ENCODE measurements at places on chromosomes 3 and 15.

DNA sequence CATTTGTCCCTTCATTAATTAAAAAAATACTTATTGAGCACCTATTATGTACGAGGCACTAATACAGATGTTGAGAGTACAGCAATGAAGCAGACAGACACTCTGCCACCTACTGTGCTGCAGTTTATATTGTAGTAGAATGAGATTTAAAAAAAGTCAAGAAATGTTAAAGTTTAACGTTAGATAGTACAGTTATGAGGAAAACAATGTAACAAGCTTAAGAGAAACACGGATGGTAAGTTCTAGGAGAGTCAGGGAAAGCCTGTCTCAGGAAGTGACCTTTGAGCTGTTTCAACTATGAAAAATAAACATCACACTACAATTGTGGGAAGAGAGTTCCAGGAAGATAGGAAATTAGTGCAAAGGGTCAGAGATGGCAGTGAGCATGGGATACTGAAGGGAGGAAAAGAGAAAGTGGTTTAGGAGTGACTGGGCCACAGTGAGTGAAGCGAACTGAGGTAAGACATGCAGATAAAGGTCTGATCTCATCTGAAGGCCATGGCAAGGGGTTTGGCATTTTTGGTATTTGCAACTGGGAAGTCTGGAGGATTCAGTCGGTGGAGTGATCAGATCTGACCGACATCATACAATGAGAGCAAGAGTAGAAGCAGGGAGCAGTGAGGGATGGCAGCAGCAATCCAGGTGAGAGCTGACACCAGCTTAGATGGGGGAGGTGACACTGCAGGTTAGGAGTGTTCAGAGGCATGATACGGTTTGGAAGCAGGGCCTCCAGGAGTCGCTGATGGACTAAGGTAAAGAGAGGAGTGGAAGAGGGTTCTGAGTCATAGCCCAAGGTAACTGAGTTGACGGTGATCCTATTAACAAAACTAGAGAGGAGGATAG lies 28.5 kb downstream of the PLSCR4 start:
- no peak for DNase-seq

GRCh38 chr15:34753236-34753894 lies 1.4 kb downstream of the GJD2 start:
- no peak for DNase-seq

GRCh38 chr15:66164788-66165187 lies 88.8 kb downstream of the MEGF11 start:
- no peak for DNase-seq

GRCh38 chr15:28002867-28003266 lies 96.2 kb downstream of the OCA2 start:
- DNase-seq: no peak

DNA sequence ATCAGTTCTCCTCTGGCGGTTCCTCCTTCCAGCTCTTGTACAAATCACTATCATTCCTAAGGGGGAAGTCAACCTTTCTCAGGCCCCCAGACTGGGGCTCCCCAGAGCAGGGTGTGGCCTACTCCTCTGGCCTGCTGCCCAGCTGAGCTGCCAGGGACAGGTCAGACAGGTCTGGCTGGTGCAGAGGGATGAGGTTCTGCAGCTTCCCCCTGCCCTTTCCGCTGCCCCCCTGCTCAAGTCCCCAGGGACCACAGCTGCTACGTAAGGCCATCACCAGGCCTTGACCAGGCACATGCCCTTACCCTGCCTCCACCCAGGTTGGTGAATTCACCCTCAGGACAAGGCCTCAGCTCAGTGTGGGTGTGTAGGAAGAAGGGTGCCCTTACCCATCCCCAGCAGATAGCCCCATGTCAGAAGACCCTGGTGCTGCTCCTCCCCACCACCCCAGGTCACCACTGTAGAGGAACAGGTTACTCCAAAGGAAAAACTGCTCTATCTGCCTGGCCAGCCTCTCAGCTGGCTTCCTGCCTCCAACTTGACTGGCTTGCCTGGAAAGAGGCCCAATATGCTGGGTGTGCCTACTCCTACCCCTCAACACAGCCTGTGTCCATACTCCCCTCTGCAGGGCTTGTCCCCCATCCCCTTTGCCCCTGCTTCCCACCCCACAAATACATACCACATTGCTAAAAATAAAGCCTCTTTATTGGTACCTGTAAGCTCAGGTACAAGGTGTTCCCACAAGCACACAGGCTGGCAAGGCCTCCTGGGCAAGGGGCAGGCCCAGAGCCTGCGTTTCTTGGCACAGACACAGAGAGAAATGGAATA lies 12.0 kb downstream of the CSRNP1 start:
- no peak for DNase-seq

- no peak for DNase-seq
These were observed 41.1 kb downstream of the TTBK2 start for GRCh38 chr15:42879443-42879842.

GRCh38 chr3:184380185-184380626 lies 352 bp downstream of the CHRD start:
- DNase-seq: no peak

- no peak for DNase-seq
These were observed 2.6 kb downstream of the TSEN2 start for GRCh38 chr3:12486916-12487315.

DNA sequence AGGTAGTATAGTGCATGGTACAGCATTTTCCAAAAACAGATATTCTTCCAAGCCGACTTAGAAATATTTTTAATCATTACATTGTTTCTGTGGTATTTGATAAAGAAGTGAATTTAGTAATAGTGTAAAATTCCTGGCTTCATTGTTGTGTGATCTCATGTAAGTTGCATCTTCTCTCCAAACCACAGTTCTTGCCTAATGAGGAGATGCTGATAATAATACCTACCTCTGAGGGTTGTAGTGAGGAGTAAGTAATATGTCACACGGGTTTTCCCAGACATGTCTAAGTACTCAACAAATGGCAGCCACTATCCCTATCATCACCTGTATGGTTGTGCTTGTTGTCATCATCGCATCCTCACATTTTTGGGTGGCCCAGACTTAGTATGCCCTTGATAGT lies 167.3 kb downstream of the SLCO3A1 start:
- no peak for DNase-seq

GRCh38 chr3:197088370-197088769 lies 58.8 kb upstream of the MELTF start:
- no peak for DNase-seq

DNA sequence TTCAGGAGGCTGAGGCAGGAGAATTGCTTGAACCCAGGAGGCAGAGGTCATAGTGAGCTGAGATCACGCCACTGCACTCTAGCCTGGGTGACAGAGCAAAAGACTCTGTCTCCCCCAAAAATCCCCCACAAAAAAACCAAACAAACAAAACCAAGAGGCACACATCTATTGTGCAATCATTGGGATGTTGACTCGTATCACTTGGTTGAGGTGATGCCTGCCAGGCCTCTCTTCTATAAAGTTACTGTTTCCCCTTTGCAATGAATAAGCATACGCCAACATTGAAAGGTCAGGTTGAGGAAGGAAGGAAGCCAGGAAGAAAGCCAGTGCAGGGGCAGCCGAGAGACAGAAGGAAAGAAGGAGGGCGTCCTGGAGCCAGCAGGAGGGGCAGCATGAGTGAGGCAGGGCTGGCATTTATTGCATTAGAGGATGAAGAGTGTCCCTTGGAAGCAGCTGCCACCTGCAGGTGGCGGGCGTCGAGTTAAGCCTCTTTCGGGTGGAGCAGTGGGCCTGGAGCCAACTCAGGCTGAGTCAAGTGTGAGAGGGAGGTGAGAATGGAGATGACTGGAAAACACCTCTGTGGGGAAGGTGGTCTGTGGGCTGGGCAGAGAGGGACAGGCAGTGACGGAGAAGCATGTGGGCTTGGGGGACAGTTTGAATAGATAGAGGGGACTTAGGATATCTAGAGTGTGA lies 8.3 kb upstream of the CSPG4 start:
- DNase-seq: no peak

- DNase-seq: no peak
These were observed 39.7 kb upstream of the VEPH1 start for GRCh38 chr3:157542711-157543500.

GRCh38 chr3:124033360-124034015 lies 41.6 kb upstream of the ROPN1 start:
- DNase-seq: no peak

DNA sequence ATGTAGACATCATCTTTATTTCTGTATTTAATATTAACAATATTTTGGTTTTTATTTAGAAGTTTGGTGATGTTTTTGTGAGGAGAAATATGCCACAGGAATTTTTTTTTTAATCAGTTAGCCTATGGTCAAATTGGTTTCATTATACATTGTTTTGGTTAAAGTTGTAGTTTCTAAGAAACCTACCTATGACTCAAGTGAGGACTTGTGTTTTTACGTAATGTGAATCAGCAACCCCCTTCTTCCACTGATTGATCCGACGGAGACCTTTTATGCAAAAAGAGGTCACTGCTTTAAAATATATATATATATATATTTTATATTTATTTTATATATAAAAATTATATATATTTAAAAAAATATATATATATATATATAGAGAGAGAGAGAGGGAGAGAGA lies 698.1 kb downstream of the FHIT start:
- DNase-seq: no peak

- no peak for DNase-seq
These were observed 300.6 kb upstream of the LMCD1 start for GRCh38 chr3:8200996-8201395.

DNA sequence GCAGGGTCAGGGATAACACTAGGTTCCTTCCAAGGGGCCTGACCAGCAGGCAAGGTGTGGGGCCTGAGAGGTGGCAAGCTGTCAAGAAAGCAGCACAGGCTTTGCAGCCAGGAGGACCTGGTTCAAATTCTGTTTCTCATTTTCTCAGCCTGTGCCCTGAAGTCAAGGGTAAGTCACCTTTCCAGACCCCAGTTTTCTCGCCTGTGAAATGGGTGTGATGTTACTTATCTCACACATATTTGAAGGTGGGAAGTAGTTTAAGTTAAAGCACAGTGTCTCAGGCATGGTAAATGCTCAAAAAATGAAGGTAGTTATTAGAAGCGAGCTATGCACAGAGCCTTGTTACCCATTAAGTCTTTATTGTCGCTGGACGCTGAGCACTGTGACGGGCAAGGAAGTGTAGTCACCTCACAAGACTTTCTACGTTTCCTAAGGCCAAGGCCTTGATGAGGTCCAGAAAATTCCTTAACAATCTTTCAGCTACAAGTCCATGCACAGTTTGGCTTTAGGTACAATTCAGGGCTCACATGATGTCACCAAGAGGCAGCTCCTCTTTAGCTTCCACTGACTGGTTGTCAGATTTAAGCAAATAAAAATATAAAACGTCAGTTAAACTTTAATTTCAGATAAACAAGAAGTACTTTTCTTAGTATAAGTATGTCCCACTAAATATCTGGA lies 522.6 kb upstream of the PROK2 start:
- DNase-seq: no peak

DNA sequence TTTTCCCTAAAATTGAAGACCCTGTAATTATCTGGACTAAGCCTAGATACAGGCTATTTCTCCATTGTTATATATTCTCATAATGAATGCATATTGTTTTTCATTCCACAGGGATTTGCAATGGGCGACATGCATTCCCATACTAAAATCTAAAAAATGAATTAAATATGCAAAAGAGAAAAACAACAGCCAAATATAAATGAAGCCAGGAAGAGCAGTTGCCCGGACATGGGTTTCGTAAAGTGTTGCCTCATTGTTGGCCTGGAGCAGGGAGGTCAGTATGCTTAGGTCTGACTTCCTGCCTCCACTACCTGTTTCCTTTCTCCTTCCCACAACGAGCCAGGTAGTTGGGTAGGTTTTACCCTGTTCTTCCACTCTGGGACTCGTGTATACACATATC lies 27.1 kb upstream of the SLCO3A1 start:
- no peak for DNase-seq

- no peak for DNase-seq
These were observed 47.9 kb downstream of the WDR49 start for GRCh38 chr3:167605871-167606270.

DNA sequence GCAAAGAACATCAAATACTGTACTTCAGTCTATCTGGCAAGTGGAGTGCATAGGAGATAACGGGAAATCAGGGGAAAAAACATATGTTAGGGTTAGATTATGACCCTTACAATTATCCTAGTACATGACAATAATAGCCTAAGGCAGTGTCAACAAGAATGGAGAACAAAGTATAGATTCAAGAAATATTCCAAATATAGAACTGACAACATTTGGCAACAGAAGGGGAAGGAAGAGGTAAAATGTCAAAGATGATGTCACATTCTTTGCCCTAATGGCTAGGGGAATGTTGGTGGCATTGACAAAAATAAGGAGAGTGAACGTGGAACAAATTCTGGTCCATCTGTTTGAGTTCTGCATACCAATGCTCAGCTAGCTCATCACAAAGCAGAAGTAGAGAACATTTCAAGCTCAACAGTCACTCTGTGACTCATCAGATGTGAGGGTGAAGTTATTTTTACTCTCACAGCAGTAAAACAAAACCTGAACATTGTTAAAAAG lies 15.5 kb upstream of the ATP8B4 start:
- no peak for DNase-seq

GRCh38 chr3:75768303-75769017 lies 16.9 kb downstream of the ZNF717 start:
- DNase-seq: no peak

DNA sequence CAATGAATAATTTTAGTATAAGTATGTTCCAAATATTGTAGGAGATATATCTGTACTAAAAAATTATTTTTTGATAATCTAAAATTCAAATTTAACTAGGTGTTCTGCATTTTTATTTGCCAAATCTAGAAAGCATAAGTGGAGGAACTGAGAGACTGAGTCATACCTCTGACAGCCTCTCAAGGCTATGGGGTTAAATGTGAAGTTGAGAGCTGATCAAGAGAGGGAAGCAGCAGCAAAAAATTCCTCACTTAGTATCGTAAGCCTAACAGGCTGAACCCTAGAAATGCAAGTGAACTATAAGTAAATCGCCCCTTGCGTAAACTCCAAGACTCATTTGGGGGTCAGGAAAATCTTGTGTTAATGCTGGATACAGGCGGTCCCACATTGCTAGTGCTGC lies 12.8 kb upstream of the TOPAZ1 start:
- no peak for DNase-seq

- DNase-seq: no peak
These were observed 27.2 kb downstream of the AQR start for GRCh38 chr15:34942363-34942762.

- DNase-seq: no peak
These were observed 311.7 kb downstream of the VPS13C start for GRCh38 chr15:61748529-61748928.

DNA sequence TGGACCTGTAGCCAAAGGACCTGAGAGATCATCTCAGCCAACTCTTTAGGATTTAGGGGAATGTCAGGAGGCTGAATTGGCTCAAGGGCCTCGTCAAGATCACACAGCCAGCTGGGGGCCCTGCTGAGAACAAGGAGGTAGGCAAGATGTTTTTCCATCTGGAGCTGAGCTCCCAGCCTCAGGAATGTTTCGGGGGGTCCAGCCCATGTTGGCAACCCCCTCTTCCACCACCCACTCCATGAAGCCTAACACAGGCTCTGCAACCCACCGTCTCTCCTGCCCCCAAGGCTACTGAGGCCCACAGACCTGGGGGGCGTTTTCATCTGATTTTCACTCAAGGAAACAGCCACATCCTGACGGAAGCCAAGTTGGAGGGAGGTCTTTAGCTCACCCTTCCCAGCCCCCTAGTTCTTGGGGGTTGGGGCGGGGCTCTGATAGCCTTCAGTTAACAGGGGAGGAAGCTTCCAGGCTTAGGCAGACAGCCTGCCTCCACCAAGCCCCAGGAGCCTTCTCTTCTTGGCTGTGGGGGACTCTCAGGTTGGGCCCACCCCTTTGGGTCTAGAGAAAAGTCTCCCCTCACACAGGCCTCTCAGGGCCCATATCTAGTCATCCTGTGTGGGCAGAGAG lies 48.8 kb downstream of the EPHB3 start:
- no peak for DNase-seq

All from activated CD4-positive, CD25-positive, alpha-beta regulatory T cell (primary cell).